Neural crest cell (in vitro differentiated cells): ENCODE measurements at places on chromosomes 2 and 18. TPM values are rescaled to one million over a fixed set of nuclear protein-coding genes. Genes with fewer than 3 reads are reported as not detected.

MROH2A gene
- total RNA-seq = not detected in 2 replicates

UPP2 gene
- total RNA-seq = not detected in 2 replicates

RAD51AP2 gene
- total RNA-seq = 0.16 and 0.23 TPM in 2 replicates

TMEM247 gene
- total RNA-seq = not detected in 2 replicates

EMX1 gene
- total RNA-seq = not detected in 2 replicates

TRPM8 gene
- total RNA-seq = 0.07 TPM in 1 of 2 replicates, not detected in the other

DNA sequence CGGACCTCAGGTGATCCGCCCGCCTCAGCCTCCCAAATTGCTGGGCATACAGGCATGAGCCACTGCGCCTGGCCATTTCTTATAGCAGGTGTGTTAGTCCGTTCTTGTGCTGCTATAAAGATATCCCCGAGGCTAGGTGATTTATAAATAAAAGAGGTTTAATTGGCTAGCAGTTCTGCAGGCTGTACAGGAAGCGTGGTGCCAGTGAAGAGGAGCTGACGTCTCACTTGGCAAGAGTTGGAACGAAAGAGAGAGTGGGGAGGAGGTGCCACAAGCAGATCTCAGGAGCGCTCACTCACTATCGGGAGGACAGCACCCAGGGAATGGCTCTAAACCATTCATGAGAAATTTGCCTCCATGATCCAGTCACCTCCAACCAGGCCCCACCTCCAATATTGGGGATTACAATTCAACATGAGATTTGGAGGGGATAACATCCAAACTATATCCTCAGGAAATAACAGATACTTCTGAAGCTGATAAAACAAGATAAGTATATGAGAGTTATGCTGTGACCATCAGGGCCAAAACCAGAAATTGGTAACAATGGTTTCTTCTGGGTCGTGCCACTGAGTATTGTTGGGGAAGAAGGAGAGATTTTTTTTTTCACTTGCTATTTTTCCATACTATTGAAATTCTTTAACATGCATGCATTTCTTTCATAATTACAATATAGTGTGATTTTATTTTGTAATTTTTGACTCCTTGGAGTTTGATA is 7.4 kb upstream of the RMC1 start:
- DNase-seq = no peak

DNA sequence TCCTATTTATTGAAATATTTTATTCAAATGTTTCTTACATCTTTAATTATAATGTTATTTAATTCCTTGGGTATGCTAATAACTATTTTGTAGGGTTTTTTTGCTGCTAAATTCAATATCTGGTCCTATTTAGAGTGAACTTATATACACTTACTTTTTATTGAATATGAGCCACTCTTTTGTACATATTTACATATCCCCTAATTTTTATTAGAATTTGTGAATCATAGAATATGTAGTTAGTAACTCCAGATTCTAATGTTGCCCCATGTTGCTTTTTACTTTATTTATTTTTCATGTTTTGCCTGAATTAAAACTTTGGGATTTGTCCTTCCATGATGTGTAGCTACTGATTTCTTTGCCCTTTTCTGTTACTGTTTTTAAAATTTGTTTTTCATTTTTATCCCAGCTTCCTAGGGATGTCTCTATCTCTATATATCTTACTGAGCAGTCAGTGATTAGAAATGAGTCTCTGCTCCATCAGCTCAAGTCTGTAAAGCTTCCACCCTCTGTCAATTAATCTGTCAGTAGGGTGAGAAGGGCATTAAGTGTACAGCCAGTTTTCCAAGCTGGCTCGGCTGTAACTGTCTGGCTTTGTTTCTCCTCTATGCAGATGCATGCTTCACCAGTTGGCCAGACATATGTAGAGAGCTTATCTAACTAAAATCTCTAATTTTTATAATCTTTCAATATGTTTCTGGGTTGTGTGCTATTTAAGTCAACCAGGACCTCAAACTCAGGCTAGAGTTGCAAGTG is 256.9 kb downstream of the CDH19 start:
- no peak for DNase-seq

DNA sequence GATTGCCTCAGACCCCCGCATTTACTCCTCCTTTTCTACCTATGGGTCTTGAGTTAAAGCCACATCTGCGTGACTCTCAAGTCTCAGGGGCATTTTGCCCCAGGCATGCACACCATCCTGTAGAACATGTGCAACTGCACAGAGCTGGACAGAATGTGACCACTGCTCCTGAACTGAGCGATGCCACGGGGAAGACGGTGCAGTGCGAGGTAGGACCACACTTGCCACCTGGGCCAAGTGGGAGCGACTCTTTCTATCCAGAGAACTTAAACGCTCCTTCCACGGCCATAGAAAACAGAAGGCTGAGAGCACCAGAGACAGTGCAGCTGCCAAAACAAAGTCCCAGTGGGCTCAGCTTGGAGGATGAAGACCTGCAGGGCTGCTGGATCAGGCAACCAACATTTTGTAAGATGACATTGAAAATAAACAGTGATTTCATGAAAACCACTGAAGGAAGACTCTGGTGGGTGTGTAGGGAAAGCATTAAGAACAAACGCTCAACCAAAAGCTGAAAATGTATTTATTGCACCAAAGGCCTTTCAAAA is 149.0 kb upstream of the HDAC4 start:
- DNase-seq = no peak

DNA sequence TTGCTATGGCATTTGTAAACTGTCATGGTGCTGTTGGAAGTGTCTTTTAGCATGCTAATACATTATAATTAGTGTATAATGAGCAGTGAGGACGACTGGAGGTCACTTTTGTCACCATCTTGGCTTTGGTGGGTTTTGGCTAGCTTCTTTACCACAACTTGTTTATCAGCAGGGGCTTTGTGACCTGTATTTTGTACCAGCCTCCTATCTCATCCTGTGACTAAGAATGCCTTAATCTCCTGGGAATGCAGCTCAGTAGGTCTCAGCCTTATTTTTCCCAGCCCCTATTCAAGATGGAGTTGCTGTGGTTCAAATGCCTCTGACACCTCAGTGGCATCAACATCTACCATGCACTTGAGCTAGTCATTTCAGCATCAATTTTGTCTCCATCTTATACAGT is 29.7 kb downstream of the LYPD6 start:
- DNase-seq = no peak

GRCh38 chr2:169715379-169716237 is 18.0 kb upstream of the KLHL23 start:
- DNase-seq = no peak

DNA sequence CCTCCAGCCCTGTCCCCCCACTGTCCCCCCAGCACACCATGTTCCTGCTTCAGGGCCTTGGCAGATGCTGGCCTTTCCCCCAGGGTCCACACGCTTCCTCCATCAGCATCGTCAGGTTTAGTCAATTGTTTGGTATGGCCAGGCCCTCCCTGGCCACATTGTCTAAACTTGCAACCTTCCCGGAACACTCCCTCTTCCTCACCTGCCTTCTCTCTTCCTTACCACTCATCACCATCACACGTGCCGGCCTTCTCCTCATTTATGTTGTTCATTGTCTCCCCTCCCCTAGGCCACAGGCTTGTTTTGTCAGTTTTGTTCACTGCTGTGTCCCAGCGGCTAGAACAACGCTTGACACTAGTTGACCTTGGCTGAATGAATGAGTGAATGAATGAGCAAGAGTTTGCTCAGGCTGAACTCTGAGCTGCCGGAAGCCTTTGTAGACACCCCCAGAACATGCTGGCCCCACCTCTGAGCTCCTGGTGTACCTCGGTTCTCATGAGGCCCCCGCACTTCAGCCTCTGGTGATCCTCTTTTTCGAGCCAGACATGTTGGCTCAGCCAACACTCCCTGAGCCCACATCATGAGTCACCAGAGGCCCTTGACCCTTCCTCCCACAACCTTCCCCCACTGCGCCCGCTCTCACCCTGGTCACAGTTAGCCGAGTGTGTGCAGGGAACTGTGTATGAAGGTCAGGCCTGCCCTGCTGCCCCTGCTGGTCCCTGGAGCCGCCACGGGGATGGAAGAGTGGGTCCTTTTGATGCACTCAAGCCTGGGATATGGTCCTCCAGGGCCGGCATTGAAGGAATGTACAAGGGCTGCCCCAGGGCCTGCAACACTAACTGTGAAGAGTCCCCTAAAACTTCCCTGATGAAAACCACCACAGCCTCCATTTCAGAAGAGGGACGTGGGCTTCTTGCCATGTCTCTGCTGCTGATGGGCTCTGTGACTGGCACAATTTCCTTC is 57.5 kb downstream of the HS1BP3 start:
- DNase-seq = peak; percentile 49

- no peak for DNase-seq
These were observed 73.6 kb downstream of the SPRED2 start for GRCh38 chr2:65358678-65359400.

DNA sequence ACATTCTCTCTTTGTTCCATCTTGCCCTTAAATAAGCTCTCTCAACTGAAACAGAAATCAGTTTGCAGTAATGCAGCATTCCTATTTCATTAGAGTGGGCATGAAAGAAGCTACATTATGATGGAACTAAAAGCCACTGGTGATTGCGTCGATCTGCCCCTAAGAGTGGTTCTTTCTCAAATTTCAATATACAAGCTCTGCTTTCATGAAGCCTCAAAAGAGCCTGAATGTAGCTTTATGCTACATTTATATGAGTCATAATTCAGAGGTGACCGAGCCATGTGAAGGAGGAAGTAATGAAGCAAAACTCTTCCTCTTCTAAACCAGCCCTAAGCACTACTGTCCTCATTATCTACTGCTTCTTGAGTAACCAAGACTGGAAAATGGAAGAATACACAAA is 64.8 kb upstream of the CYTIP start:
- DNase-seq = no peak

GRCh38 chr2:218310853-218311540 is 18.7 kb upstream of the TMBIM1 start:
- DNase-seq = no peak

- DNase-seq = peak; percentile 37
These were observed 42.9 kb downstream of the ADI1 start for GRCh38 chr2:3476321-3476984.

GRCh38 chr2:7403092-7403775 is 486.0 kb downstream of the RNF144A start:
- no peak for DNase-seq

GRCh38 chr18:10320791-10321190 is 133.6 kb upstream of the APCDD1 start:
- DNase-seq = no peak

GRCh38 chr2:137963535-137964065 is 673 bp upstream of the HNMT start:
- DNase-seq = no peak

DNA sequence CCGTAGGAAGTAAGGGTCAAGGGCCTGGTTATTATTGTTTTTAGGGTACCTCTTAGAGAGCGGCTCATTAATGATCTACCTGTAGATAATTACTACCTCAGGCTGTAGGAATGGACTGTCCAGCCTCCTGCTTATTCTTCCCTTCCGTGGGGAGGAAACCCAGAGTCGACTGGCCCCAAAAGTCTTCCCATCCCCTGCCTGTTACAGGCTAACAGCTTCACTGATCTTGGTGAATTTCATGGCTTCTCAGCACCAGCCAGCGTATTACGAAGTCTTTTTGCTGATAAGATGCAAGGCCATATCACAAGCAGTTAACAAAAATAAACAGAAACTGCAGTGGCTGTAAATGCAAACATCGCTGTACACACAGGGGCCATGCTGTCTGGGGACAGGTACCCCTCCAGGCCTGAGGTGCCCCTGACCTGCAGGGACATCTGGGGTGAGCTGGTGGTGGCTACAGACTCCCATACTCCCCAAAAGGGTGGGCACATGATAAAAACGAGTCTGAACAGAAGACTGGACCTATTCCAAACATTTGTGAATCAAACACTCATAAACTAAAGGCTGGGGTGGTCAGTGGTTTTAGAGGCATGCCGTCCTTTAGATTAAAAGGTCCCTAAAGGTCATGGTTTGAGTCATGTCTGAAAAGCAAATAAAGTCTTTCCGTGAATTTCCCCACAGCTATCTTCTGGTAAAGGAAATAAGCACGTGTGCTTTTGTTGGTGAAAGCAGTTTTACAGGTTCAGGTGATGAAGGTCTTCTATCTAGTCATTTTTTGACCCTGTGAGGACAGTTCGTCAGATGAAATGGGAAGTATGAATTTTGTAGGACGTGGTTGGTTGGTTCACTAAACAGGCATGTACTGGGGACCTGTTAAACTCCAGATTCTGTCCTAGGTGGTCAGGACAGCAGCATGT is 36.7 kb downstream of the TTC39C start:
- DNase-seq = no peak

GRCh38 chr18:47507651-47508050 is 256.2 kb upstream of the SKOR2 start:
- DNase-seq = no peak

GRCh38 chr2:177721818-177722567 is 329.4 kb downstream of the AGPS start:
- no peak for DNase-seq

- no peak for DNase-seq
These were observed 2.5 kb upstream of the SERPINE2 start for GRCh38 chr2:224041554-224041953.

DNA sequence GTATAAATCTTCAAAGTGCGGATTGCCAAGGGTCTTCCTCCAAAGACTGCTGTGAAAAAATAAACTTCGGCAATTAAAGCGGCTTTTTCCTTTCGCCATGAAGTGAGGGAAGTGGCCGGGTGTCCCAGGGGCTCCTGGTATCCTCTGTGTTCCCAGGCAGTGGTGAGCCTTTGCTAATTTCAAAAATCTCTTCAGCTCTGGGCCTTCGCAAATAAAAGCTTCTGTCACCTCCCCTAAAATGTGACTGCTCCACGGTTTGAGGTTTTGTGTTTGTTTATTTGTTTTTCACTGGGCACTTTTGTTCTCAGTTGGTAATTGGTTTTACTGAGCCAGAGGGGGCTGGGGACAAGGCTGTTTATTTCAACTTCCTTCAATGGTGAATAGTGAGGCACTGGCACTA is 270.1 kb upstream of the POU3F3 start:
- no peak for DNase-seq

DNA sequence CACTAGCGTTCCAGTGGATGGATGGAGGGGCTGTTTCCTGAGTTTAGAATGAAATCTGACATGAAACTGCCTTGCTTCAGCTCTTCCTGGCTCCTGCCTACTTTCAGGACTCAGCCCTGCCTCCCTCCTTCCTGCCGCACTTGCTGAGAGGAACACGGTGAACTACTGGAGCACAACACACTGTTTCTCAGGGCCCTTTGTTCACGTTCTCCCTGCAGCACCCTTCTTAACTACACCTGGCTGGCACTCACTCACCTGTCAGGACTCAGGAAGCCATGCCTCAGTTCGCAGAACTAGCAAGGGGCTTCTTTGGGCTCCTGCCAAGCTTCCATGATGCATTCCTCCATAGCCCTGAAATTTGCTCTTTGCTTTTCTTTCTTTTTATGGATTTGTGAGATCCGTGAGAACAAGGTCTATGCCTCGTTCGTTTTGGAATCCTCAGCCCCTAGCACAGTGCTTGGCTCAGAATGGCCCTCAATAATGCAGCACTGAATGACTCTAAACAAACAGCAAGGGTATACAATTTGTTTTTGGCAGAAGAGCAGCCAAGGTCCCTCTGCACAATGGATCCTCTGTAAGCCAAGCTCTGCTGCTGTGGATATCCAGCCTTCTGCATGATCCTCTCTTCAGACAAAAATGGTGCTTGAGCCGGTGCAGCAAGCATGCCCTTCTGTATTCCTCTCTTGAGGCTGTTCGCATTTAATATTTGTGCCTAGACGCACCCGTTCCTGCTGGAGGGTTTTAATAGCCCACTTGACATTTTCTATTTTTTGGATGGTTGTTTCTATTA is 357.0 kb downstream of the TSN start:
- no peak for DNase-seq

- DNase-seq = no peak
These were observed 15.0 kb upstream of the TEX51 start for GRCh38 chr2:126883666-126884040.

- DNase-seq = no peak
These were observed 203.5 kb downstream of the SEPTIN10 start for GRCh38 chr2:109410039-109410815.
